Activated CD8-positive, alpha-beta T cell treated with anti-CD3 and anti-CD28 coated beads, Interleukin-2, amount 10 ng/mL, durations not matched to agents 7 days and 5 days (primary cell): ENCODE measurements at places on chromosomes 2 and 18. TPM values are rescaled to one million over a fixed set of nuclear protein-coding genes. Genes with fewer than 3 reads are reported as not detected.

The SERPINB3 gene
- total RNA-seq: not detected

The DSG4 gene
- total RNA-seq: not detected

The CD8B2 gene
- total RNA-seq: 3.7 TPM

The SERPINB10 gene
- not detected for total RNA-seq

The RAMP1 gene
- total RNA-seq: 5.9 TPM

The ORMDL1 gene
- 61.0 TPM for total RNA-seq

The LRRC30 gene
- total RNA-seq: not detected

The VWA3B gene
- total RNA-seq: not detected

The EML4 gene
- 88.0 TPM for total RNA-seq

The SERPINB5 gene
- total RNA-seq: not detected

The YPEL5 gene
- total RNA-seq: 34.9 TPM

The SPATA3 gene
- 0.29 TPM for total RNA-seq

The LONRF2 gene
- 0.05 TPM for total RNA-seq

The ST3GAL5 gene
- total RNA-seq: 43.4 TPM

The SCN2A gene
- total RNA-seq: 0.13 TPM

The CYTIP gene
- total RNA-seq: 227 TPM

The ACOXL gene
- not detected for total RNA-seq

- DNase-seq: no peak
Observed at GRCh38 chr2:10159581-10160131, 37.1 kb downstream of the RRM2 start.

- no peak for DNase-seq
Observed at GRCh38 chr2:65019675-65020195, 30.5 kb downstream of the SLC1A4 start.

GRCh38 chr2:191051825-191052778 is 38.1 kb upstream of the STAT1 start:
- peak; percentile 43 for DNase-seq

DNA sequence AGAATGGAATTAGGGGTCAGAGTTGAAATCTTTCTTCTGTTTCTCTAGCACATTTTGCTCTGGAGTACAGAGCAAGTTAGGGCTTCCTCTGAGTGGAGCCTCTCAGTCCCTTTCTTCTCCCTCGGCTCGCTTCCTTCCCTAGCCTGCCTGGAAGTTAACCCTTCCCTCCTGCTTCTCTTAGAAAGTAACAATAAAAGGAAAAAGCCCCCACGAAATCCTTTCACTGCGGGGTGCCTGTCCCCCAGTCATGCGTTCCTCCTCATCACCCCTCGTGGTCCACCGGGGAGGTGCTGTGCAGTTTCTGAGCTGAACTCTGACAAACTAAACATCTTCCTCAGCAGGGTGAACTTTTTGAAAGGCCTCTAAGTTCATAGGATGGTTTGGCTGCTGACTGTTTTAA is 2.0 kb downstream of the IGFBP2 start:
- peak; percentile 30 for DNase-seq

GRCh38 chr2:231932711-231932970 is 6.4 kb upstream of the NPPC start:
- DNase-seq: no peak

GRCh38 chr2:199870581-199870980 is 19.6 kb upstream of the FTCDNL1 start:
- no peak for DNase-seq

GRCh38 chr2:43441195-43441594 is 154.6 kb downstream of the THADA start:
- DNase-seq: no peak

GRCh38 chr2:202780514-202781021 is 91.0 kb downstream of the ICA1L start:
- no peak for DNase-seq

GRCh38 chr2:198326431-198326830 is 522.0 kb downstream of the PLCL1 start:
- DNase-seq: no peak

DNA sequence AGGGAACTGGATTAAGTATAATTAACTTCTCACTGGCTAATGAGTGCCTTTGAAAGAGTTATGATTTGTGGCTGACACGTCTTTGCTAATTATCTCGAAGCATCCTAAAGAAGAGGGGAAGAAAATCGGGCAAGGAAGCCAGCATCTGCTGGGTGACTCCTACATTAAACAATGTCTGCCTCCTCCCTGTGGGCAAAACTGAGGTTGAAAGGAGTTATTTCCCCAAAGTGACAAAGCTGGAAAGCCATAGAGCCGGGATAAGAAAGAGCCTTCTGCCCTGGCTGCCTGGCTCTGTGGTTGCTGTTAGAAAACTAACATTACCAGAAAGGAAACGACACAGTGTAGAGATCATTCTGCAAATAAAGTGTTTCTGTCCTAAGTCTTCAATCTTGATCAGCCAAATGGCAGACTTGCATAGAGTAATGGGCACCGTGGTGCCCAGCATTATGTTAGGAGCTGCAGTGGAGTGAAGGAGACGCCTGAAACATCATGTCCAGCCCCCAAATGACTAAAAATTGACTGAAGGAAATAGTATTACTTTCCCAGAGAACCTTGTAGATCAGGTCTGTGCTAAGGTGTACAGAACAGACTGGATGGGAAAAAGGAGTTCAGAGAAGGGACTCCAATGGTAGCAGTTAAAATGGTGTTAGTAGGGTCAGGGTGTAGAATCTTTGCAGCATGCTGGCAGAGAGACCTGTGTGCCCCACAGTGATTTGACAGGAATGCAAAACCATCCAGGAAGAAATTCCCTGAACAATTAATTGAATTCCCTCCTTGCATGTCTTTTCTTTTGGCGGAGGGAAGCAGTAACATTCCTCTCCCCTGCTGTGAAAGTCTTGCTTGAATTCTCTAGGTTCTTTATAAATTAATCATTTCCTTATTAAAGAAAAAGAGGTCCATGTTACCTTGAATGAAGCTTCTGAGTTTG is 44.4 kb downstream of the ALPK2 start:
- DNase-seq: no peak

DNA sequence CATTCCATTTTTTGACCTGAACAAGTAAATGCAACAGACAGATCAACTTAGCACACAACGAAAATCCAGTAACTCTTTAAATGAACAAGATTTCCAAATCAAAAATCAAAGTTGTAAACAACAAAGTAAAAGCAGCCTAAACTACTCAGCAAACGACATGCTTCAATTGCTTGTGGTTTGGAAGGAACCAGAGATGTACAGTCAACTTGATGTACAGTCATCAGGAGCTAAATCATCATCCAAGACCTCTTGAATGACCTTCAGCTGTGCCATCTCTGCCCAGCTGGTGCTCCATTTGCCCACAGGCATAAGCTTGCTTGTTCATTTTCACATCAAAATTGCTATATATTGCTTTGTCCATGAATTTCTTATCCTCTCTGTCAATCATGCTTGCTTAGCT is 109.8 kb downstream of the UPP2 start:
- DNase-seq: no peak

DNA sequence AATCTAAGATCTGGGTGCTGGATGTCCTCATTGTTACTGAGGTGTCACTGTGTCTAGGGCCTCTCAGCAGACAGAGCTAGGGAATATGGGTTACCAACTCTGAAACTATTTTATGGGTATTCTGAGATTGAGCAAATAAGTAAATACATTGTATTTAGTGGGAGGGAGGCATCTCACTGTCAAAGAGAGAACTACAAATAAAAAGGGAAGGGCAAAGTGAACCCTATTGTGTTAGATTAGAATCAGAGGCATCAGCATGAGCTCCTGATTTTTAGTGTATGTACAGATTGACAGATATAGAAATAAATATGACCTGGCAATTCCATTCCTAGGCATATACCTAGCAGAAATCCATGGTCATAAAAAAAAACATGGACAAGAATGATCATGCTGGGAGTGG is 33.9 kb upstream of the RAB6C start:
- no peak for DNase-seq

DNA sequence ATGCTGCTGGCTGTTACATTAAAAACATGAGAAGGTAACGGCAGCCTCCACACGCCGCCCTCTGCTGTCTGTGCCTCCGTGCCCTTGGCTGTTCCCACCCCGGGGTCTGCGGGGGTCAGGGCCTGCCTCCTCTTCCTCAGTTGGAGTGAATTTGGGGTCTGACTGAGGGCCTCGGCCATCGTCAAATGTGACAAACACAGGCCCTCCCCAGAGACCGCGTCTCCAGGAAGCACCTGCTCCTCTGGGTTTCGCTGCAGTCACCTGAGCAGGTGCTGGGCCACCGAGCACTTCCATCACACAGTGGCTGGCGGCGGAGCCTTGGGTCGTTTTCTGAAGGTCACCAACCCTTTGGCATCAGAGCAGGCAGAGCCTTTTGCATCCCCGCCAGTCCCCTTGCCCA is 70.9 kb downstream of the NFATC1 start:
- no peak for DNase-seq

GRCh38 chr2:133557614-133558013 is 10.6 kb downstream of the NCKAP5 start:
- DNase-seq: no peak

DNA sequence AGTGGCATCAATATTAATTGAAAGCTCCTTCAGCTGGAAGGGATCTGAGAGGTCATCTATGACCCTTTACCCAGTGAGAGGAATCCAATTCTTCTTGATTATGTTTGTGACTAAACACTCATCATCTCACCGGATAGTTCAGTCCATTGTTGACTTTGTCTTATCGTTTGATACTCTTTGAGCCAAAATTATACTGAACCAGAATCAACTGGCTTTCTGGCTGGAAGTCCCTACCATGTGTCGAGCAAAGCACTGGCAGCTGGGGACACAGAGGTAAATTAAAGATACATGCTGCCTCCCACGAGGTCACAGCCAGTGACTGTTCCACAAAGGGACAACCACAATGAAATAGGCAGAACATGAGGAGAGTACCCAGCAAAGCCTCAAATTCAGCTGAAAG is 91.4 kb upstream of the FHL2 start:
- DNase-seq: no peak

DNA sequence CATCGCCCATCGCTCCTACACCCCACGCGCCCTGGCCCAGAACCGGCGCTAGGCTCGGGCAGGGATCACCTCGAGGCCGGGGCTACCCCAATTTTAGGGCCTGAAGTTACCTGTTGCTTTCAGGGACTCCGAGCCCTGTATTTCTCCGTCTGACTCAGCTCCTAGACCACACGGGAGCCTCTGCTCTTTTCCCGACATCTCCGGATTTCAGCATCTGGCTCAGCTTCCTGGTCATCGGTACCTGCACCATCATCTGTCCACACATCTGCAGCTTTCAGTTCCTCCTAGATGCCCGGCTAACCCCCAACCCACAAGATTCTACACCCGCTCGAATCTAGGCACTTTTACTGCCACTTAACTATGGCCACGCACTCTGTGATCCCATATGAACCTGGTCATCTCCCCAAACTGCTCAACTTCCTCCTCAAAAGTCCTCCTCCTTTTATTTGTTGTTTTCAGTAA is 12.1 kb upstream of the HMSD start:
- DNase-seq: no peak

- DNase-seq: no peak
Observed at GRCh38 chr2:7392076-7392787, 475.0 kb downstream of the RNF144A start.

- no peak for DNase-seq
Observed at GRCh38 chr2:189267925-189268579, 88.5 kb upstream of the COL5A2 start.

DNA sequence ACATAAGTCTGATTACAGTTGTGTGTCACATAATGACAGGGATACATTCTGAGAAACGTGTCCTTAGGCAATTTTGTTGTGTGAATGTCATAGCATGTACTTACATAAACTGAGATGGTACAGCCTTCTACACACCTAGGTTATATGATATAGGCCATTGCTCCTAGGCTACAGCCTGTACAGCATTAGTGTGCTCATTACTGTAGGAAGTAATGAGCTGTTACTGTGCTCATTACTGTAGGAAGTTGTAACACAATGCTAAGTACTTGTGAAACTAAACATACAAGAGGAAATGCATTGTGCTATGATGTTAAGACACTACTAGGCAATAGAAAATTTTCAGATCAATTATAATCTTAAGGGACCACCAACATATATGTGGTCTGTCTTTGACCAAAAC is 72.8 kb downstream of the UPP2 start:
- no peak for DNase-seq

GRCh38 chr18:57859314-57859713 is 56.2 kb upstream of the ATP8B1 start:
- DNase-seq: no peak

DNA sequence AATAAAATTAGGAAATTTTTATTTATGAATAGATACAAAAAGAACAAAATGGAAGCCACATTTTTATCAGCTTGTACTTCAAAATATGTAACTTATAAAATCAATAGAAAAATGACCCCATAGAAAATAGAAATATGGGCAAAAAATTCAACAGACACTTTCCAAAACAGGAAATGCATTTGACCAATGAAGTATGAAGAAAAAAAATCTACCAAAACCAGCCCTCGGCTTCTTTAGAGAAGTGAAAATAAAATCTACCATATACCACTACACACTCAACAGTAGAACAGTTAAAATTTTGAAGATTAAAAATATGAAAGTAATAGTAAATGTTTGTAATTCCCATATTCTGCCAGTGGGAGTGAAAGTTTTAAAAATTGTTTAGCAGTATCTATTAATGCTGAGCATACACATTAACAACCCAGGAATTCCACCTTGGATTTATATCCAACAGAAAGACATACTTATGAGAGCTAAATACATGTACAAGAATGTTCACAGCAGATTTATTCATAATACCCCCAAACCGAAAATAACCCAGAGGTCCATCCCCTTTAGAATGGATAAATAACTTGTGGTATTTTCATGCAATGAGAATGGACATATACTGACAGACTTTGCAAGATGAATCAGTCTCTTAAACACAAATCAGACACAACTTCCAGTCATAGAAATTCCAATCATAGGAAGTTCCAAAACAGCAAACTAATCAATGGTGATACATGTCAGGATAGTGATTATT is 318.0 kb downstream of the FIGN start:
- DNase-seq: no peak
